Activated CD8-positive, alpha-beta memory T cell treated with anti-CD3 and anti-CD28 coated beads for 4 hours (primary cell): ENCODE measurements at places on chromosomes 1 and 21.

GRCh38 chr1:38000529-38001455, 4.5 kb downstream of the FHL3 start:
- DNase-seq = no peak

DNA sequence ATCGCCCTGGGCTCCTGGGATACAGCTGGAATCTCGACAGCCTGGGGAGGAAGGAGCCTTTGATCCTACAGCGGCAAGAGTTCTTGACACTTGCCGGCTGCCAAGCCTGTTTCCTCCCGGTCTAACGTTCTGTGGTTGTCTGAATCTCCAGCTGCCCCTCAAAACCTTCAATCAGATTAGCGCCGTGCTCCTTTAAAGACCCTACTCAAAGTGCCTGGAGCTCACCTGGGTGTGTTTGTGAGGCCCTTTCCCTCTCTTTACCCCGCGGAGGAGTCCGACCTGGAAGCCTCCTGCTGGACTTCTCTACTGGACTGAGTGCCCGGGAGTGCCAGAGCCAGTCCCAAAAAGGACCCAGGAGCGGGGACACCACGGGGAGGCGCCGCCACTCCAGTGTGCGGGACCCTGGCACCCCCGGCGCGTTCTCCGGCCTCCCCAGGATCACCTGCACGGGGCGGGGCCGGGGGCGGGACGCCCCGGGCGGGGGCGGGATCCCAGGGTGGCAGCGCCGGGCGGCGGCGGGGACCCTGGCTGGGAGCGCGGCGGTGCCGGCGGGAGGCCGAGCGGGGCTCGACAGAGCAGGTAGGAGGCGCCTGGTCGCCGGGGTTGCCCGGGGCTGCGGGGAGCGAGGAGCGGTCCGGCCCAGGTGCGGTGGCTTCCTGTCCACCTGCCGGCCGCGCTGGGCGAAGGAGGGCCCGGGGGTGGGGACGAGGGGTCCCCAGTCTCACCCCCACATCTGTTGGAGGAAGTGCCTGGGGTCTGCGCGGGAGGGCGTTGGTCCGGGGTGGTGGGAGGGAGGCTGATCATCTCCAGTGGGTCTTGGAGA, at the start of gene NCMAP:
Gene NCMAP, plus strand, starts transcription at position 497 of the 823 bp plus-strand sequence. CDS start 39,344 bp downstream, outside the sequence.
- peak; percentile 26 for DNase-seq

DNA sequence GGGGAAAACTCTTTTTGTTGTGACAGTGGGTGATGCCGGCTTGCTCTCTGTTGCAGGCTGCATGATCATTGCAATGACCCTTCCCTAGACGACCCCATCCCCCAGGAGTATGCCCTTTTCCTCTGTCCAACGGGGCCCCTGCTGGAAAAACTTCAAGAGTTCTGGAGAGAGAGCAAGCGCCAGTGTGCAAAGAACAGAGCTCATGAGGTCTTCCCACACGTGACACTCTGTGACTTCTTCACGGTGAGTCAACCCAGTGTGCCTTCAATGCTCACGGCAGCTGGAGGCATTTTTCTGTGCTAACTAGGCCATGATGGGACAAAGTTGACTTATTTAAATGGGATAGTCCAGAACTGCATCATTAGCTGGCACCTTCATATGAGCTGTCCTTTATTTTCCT, 5.7 kb downstream of the UBASH3A start:
- DNase-seq = no peak

DNA sequence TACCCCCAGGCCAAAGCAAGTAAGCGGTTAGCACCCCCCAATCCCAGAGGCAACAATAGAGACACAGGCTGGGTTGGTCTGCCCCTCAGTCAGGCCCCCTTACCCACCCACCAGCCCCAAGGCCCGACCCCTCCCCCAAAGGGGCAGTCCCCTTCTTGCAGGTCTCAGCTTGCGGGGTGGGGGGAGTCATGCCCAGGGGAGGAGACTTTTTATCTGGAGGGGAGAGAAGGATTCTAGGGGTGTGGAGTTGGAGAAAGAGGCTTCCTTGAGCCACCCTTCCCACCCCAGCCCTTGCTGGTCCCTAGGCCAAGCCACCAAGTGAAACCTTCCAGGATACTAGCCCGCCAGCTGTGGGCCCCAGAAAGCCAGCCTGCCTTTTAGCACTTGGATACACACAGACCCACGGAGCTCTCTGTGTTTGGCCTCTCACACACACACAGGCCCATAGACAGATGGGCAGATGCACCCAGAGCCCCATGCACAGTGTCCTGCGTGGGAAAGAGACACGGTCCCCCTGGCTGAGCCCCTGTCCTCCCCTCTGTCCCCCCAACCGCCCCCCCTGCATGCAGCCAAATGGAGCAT, 7.1 kb downstream of the TMEM54 start:
- no peak for DNase-seq

DNA sequence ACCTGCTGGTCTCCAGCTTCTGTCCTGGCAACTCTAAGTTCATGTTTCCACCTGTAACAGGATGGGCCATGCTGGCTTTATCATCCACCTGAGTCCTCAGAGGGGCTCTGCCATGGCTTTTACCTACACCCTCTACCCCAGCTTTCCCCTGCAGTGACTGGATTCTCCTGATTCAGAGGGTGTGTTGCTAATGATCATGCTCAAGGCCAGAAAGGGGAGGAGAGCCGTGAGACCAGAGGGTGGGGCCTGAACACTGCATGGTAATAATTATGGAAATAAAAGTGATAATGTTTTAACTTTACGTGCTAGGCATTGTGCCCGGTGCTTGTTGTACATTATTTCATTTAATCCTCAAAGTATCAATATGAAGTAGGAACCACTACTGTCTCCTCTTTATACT, 53.3 kb downstream of the CNIH3 start:
- no peak for DNase-seq

DNA sequence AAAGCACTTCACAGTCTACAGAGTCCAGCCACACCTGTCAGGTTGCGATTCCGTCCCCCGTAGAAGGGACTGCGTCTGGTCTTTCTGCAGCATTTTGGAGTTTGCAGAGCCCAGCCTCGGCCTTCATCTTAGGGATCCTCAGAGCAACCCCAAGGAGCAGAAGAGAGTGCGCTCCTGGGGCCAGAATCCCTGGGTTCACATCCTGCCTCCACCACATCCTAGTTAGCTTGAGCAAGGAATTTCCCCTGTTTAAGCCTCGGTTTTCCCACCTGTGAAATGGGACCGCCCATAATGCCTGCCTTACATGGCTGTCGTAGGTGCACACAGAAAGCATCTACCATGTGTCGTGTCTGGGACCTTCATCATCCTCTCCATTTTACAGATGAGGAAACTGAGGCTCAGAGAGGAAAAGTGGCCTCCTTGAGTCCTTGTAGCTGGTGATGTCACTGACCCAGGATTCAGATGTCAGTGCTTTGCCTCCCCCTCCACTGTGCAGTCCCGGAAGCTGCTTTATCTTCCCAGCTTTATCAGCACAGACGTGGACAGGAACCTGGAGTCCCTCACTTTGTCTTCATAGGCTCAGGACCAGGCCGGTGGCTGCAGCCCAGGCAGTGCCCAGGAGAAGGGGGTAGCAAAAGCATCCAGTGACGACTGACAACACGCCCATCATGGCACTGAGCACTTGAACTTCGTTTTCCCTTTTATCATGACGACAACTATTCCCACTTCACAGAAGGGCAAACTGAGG, 438.5 kb downstream of the MATN1 start:
- no peak for DNase-seq

GRCh38 chr1:234610061-234610665, at the start of gene IRF2BP2:
IRF2BP2 (minus strand) TSS chr1:234610178; CDS start chr1:234609494, 684 bp downstream.
- peak; percentile 65 for DNase-seq

DNA sequence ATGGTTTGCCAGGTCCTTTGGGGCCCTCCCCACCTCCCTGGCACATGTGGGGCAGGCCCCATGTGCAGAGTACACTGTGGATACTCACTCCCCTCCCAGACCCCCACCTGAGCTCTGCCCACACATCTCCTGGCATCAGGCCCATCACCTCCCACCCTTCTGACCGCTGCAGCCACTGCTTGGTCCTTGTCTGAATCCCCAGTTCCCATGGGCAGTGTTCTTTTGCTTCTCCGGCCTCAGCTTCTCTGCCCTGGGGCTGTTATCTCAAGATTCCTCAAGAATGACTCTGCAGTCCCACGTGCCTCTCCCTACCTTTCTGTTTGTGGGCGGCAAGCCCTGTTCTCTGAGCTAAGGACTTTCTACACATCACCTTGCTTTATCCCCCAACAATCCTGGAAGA, 187.7 kb upstream of the EDN2 start:
- no peak for DNase-seq

- DNase-seq = no peak
Measured at GRCh38 chr1:151989211-151989862, 4.3 kb downstream of the S100A10 start.

DNA sequence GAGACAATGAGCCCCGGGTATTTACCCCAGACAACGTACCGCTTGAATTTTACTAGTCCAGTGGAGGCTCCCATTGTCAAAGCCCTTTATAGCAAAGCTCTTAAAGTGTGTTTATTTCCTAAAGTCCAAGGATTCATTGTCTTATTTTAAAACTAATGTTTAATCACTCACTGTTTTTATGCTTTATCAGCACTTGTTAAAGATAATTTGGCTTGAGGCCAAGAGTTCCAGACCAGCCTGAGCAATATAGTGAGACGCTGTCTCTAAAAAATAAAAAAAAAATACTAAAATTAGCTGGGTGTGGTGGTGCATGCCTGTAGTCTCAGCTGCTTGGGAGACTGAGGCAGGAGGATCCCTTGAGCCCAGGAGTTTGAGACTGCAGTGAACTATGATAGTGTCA, 202.8 kb downstream of the RYR2 start:
- no peak for DNase-seq

DNA sequence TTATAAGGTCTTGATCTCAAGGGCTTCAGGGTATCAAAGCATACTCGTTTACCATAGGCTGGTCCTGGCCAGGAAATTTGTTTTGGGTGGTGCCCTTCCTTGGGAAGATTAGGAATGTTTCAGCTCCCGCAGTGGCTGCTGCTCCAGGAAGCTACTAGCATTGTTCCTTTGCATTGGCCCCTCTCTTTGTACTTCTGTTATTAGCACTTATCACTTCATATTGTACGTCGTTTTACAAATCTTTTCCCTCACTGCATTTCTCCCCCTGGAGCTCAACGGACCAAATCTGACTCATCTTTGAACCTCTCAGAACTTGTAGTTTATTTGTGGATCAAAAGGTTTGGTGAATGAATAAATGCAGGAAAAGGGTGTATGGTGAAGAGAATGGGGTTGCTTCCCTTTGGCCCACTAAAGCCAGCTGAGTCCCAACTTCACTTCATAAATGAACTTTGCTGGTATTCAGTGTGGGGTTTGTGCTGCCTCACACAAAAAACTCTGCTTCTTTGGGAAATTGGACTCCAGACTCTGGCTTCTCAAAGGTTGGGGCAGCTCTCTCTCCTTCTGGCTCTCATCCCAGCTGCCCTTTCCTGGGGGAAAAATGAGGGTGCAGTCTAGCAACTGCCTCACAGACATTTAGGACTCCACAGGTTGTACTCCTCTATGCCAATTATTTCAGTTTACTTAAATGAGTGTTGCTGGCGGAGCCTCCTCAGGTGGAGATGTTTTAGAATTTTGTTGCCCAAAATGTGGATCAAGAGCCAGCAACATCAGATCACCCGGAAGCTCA, 5.9 kb downstream of the GNAT2 start:
- no peak for DNase-seq
